ENCODE measurements at places on chromosomes 12 and 14.

DNA sequence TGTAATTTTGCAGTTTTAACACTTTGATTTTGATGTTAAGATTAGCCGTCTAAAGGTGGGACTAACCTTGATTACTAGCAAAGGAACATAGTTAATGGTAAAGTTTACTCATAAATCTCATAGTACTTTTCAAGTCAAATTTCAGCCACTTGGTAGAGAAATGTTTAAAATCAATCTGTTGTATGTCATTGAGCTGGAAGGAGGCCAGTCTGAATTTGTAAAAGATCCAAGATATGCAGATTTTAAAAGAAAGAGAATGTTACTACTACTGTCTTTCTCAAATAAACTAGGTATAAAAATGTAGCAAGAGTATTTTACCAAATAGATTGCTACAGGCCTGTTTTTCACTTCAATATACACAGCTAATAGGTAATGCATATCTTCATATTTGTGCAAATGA, 600.8 kb upstream of the SEL1L start:
- DNase-seq = no peak

GRCh38 chr12:52446367-52447045, 5.4 kb downstream of the KRT6B start:
- DNase-seq = no peak

DNA sequence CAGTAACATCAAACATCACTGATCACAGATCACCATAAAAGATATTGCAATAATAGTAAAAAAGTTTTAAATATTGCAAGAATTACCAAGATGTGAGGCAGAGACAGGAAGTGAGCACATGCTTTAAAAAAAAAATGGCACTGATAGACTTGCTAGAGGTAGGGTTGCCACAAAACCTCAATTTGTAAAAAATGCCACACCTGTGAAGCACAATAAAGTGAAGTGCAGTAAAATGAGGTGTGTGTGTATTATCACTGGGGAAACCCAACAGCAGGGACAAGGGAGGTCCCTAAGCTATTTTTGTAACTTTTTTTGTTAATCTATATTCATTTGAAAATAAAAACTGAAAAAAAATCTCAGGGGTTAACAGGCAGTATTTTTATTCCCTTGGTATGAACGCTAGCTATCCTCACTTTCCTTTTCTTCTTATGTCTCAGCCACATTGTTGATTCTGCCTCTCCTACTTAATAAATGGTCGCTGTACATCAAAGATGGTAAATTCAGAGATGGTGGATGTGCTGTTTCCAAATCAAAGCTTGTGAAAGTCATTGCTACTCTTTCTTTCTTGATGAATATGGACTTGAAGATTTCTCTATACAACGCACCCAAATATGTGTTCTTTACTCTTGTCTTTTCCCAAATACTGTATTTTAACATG, 14.0 kb upstream of the KLRD1 start:
- DNase-seq = no peak

DNA sequence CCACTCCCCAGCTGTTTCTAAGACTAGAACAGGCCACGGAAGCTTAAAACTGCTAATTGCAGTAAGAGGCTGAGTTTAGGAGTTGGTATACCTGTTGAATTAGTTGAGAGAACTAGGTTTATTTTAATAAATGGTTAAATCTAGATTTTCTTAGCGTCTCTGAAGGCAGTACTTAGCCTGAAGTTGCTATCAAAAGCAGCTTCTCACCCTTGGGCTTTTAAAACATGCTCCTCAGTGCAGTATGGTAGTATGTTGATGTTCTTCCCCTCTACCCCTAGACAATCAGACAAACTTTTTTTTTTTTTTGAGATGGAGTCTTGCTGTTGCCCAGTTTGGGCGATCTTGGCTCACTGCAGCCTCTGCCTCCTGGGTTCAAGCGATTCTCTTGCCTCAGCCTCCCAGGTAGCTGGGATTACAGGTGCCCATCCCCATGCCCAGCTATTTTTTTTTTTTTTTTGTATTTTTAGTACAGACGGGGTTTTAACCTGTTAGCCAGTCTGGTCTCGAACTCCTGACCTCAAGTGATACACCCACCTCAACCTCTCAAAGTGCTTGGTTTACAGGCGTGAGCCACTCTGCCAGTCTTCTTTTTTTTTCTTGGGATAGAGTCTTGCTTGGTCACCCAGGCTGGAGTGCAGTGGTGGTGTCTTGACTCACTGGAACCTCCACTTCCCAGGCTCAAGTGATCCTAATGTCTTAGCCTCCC, 6.8 kb downstream of the SRSF5 start:
- DNase-seq = no peak

- peak; percentile 13 for DNase-seq
These were observed 191.7 kb downstream of the DAD1 start for GRCh38 chr14:22397221-22397737.

DNA sequence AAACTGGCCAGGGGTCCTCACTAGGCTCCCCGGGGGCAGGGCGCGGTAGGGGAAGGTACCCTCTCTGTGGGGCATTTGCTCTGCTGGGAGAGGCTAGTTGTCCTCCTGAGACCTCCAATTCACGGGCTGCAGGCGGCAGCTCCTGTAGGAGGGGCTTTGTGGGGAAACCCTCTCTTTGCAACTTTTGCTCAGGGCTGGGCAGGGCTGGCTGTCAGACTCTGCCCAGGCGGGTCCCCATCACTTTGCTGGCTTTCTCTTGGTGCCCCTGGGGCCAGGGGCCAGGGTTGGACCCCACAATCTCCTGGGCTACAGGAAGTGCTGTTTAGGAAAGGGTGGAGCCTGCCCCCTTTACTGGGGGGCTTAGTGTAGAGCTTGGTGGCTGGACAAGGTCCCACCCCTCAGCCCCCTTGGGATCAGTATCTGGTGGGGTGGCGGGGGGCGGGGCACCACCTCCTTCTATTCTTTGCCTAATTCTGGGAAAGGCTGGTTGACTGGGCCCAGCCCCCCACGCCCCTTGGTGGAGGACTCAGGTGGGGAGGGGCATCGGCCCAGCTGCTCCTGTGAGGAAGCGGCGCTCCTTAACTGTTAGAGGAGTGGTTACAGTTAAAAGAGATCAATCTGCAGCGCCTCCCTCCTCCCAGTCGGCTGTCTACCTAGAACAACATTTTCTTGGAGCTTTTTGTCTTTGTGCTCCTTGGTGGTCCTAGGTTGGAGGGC, 918.7 kb downstream of the AACS start:
- no peak for DNase-seq

GRCh38 chr12:62622177-62622576, 155.6 kb downstream of the MON2 start:
- no peak for DNase-seq

- no peak for DNase-seq
These were observed 52.0 kb downstream of the NAV3 start for GRCh38 chr12:77882709-77883108.

All from cerebellar cortex (tissue), 1 donor.